Epithelial cell of proximal tubule (primary cell): ENCODE measurements at places on chromosomes 4 and X.

GRCh38 chrX:138519296-138519695 lies 192.2 kb downstream of the FGF13 start:
- DNase-seq: no peak

DNA sequence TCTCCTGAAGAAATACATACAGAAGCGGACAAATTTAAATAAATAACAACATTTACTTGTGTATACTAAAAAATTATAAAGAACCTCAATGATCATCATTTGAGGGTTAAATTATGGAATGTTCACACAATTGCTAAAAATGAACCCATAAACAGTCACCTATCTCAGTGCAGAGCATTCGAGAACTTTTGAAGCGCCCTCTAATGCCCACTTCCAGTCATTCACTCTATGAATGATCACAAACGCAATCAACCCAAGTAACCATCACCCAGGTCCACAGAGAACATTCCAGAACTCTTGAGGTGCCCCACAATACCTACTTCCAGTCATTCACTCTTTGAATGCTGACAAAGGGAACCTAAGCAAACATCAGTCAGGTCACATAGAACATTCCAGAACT lies 103.5 kb upstream of the PLAC1 start:
- no peak for DNase-seq

- DNase-seq: no peak
Measured at GRCh38 chr4:182491719-182492118, 248.5 kb downstream of the TENM3 start.

GRCh38 chrX:45056428-45057145 lies 144.1 kb downstream of the DIPK2B start:
- no peak for DNase-seq

DNA sequence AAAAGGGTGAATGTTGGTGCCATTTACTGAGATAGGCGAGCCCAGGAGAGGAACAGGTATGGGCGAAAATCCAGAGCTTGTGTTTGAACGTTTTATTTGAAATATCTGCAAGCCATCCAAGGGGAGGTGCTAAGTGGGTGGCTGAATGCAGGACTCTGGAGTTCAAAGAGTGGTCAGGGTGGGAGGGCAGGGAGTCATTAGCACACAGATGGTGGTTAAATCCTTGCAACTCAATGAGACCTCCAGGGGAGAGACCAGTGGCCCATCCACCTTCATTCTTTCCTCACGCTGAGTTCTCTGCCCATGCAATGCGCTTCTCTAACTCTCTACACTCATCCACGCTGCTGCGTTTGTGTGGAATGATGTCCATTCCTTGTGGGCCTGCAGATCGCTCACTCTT lies 101.1 kb downstream of the VCX3B start:
- no peak for DNase-seq

DNA sequence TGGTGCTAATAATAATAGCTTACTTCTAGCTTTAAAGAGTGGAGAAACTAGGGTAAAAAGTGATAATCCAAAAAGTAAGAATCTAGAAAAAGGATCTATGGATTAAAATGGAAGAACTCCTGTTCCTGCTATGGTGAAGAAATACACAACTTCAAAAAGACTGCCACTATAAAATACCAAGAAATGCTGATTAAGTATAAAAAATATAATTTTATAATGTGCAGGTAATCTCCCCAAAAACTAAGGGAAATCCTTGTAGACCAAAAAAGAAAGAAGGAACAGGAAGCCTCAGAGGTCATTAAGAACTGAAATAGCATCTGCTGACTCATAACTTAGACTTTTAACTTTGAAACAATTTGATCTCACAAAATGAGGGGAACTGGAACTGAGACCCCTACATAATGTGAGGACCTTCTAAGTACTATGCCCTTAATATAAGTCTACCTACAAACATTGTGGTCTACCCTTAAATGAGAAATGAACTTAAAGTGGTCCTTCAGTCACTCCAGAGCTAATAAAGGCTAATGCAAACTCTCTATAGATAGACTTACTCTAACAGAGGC lies 50.6 kb upstream of the SRPX start:
- DNase-seq: no peak

DNA sequence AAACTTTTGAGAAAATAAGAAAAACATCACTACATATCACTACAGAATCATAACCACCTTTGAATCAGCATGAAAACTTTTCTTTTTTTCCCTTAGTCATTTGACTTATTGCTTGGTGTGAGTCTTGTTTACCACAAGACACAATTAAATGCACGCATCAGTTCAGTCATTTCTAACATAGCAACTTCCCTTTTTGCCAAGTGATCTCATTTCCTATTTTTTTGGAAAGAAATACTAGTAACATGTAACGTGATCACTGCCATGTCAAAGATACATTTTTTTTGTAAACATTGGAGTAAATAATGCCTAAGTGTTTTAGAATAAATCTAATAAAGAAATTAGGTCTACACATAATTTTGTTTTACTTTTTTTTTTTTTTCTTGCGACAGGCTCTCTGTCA lies 5.1 kb upstream of the CXCL8 start:
- no peak for DNase-seq
